ENCODE measurements at places on chromosomes 5 and 9.

- no peak for DNase-seq
These were observed 21.3 kb upstream of the NDST1 start for GRCh38 chr5:150486402-150487198.

DNA sequence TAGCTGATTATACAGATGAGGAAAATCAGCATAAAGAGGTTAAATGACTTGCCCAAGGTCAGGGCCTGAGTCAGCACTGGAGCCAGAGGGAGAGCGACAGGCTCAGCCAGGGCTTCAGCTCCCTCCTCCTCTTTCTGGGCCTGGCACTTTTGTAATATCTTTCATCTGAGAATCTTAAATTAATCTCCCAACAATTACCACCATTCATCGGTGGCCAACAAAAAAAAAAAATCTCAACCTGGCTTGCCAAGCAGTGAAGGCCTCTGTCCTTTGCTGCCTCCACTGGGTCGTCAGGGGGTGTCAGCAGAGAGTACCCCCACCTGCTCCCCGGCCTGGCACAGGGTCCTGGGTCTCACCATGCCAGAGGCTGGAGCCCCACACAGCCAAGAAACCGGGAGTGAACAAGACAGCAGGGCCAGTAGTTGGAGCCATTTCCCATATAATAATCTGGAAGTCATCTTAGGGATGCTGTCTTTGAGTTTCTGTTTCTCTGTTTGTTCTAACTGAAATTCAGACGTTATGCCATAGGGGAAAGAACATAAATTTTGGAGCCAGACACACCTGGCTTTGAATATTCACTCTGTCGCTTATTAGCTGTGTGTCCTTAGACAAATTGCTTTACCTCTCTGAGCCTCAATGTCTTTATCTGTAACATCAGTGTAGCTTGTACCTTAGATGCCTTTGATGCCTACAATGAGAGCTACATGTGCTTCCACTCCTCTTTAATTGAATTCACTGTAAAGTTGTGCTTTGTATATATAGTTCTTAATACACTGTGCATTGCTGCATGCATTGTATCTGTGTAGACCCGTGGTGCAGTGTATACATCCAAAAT, 299.9 kb upstream of the MSX2 start:
- no peak for DNase-seq

- DNase-seq: no peak
These were observed 113.4 kb downstream of the NR3C1 start for GRCh38 chr5:143290125-143290524.

DNA sequence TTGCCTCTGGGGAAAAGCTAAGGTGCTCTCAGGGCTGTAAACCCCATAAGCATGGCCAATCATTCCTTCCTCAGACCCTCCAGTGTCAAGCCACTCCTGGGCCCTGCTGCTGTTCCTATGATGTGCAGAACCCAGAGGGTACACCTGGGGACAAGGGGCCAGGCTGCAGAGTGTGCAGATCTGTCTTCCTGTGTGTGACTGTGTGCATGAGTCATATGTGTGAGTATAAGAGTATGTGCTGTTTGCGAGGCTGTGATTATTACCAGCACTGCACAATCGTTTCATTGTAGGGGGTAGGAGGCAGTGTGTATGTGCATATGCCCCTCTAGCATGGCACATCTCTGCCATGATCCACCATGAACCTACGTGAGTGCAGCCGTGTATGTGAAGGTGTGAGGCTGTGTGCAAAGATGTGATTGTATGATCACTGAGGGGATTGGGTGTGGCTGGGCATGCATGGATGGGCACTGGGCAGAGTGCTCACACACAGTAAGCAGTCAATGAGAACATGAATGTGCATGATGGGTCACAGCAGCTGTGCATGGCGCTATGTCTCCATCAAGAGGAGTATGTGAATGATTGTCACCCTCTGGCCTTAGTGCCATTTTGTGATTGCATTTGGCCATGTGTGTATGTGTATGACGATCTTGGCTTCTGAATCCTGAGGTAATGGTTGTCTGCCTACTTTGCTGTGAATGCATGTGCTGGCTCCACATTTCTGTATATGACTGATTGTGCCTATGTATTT, 2.4 kb upstream of the OR1K1 start:
- no peak for DNase-seq

GRCh38 chr5:79697222-79698170, 7.9 kb downstream of the CMYA5 start:
- DNase-seq: no peak

DNA sequence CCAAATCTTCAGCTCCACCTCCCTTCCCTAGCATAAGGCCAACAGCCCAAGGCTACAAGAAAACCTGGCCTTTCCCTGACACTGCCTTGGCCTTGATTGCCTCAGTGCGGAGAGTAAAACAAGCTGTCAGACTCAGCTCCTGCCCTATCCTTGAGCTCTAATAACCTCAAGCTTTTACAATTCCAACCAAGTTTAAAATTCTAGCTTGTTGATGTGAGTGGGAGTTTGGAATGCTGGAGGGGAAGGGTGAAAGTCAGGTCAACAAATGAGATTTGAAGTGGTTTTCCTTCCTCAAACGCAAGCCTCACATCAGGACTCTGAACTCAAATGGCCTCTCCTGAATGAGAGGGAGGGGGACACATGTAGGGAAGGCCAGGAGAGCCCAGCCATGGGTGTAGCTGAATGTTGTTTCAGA, 197.0 kb upstream of the VLDLR start:
- no peak for DNase-seq

DNA sequence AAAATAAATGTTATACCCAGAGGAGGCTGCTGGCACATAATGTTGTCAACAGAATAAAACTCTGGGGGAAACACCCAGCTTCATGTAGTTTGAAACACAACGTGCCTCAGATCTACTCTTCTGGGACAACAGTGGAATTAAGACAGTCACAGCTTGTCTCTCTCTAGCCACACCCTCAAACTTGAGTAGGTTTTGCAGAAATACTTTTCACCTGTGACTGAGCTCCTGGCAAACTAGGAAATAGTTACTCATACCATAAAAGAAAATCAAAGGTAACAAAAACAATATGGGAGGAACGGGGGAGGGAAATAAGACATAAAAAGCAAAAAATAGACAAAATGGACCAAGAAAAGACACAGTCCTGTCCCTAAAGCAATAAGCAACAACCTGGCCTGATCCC, 14.4 kb downstream of the ELAVL2 start:
- DNase-seq: no peak

DNA sequence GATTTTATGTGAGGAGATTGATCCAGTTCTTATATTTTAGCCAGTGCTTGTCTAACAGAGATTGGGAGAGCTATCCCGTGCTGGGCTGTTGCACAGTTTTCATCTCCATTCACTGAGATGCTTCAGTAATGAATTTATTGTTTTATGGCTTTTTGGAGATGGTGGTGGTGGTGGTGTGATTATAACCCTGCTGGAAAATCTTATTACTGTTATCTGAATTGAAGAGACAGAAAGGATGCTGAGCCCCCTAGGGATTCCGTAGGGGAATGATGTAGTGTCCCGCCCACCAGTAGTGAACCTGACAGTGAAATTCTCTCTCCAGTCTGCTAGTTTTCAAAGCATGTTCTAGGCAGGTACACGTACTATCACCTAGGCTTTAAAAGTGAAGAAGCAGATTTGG, 1.9 kb downstream of the RAI14 start:
- DNase-seq: no peak

- DNase-seq: no peak
These were observed 173.2 kb downstream of the CCDC192 start for GRCh38 chr5:127876384-127876783.
